Neuronal stem cell (in vitro differentiated cells): ENCODE measurements at places on chromosomes 7 and 10.

DNA sequence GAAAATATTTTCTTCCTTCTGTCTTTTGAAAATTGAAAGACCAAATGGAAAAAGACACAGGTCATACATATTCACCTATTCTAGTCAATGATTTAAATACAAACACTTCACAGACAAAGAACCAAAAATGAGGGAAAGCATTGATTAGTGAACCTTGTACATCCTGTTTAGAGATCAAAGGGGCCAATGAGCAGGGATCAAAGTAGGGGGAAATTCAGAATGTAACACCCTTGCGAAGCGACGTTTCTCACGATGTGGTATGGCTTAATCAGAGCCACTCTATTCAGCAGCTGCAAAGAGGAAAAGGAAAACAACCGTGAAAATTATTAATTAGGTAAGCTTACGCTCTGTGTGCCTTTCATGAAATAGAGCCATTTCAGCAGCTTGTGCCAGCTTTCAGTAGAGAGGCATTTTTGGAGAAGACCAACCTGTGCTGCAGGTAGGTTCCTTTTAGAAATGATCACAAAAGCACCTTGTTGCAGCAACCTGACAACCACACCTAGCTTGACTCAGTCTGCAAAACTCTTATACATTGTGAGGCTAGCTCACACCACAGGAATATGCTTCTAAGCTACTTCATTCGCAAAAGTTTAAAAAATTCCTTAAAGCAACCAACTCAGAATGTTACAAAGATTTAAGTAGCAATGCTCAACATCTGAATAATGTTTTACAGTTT, 78.0 kb downstream of the DKK1 start:
- no peaks in the 10 kb centered on the region for H3K27me3 ChIP-seq
- no peak overlapping the region for H3K27ac ChIP-seq
- H3K4me3 ChIP-seq: no peak overlapping the region
- H3K36me3 ChIP-seq: no peaks in the 10 kb centered on the region
- peaks cover 2% of the 10 kb centered on the region for H3K4me1 ChIP-seq

DNA sequence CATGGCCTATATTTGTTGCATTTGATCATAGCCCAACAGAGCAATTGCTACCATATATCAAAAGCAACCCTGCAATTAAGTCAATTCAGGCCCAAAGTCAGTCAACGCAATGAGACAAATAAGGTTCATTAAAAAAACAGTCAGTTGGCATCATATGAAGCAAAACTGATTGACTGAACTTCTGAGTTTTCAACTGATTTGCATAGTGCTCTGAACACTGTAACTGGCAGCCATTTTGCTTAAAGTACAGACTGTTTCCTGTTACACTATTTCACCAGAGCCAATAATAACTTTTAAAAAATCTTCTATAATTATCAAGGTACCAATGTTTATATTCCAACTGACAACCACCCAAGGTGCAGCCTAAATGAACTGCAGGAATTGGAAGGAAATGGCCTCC, 68.4 kb upstream of the RAPGEF5 start:
- H3K36me3 ChIP-seq: no peaks in the 10 kb centered on the region
- H3K27ac ChIP-seq: no peak overlapping the region
- H3K27me3 ChIP-seq: no peaks in the 10 kb centered on the region

- DNase-seq: no peak
- no peaks in the 10 kb centered on the region for H3K27me3 ChIP-seq
- no peak overlapping the region for H3K4me3 ChIP-seq
- H3K36me3 ChIP-seq: peaks cover 97% of the 10 kb centered on the region
- no peak overlapping the region for H3K27ac ChIP-seq
- H3K4me1 ChIP-seq: peaks cover 1% of the 10 kb centered on the region
Observed at GRCh38 chr7:158651968-158652565, 52.5 kb downstream of the NCAPG2 start.

GRCh38 chr7:115292381-115292780, 370.5 kb downstream of the MDFIC start:
- no peak overlapping the region for H3K4me3 ChIP-seq
- no peaks in the 10 kb centered on the region for H3K4me1 ChIP-seq
- no peak overlapping the region for H3K27ac ChIP-seq
- H3K27me3 ChIP-seq: no peaks in the 10 kb centered on the region

DNA sequence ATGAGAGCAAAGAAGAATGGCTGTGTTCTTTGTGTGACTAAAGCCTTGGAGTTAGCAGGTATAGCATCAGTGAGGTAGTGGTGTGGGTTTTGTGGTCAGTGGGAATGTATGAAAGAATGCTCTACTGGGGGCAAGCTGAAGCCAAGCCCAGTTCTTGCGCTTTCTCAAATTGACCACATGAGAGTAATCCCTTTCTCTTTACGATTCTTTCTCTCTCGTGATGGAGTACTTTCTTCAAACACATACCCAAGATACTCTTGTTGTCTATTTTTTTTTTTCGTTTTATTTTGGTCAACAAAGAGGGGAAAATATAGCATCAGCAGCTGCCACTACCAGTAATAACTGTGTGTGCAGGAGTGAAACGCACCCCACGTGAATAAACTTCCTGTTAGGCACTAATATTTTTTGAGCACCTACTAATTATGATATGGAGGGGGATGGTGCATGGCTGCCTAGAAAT, 8.4 kb upstream of the PANK1 start:
- H3K27ac ChIP-seq: no peak overlapping the region
- H3K36me3 ChIP-seq: no peaks in the 10 kb centered on the region
- H3K27me3 ChIP-seq: no peaks in the 10 kb centered on the region
- H3K4me3 ChIP-seq: no peak overlapping the region
- no peak for DNase-seq

- DNase-seq: no peak
- no peaks in the 10 kb centered on the region for H3K27me3 ChIP-seq
- no peaks in the 10 kb centered on the region for H3K36me3 ChIP-seq
- H3K4me3 ChIP-seq: no peak overlapping the region
- no peaks in the 10 kb centered on the region for H3K4me1 ChIP-seq
Observed at GRCh38 chr7:117560030-117560429, 80.2 kb downstream of the CFTR start.
